DMS79 (cell line): ENCODE measurements at places on chromosomes 7 and 10.
A peak's percentile ranks its signal among the peaks of the same experiment; 100 is the strongest.

GRCh38 chr10:27383595-27384542 is 120.2 kb upstream of the RAB18 start:
- DNase-seq = no peak

GRCh38 chr10:73899423-73899822 is 11.5 kb upstream of the PLAU start:
- DNase-seq = no peak

GRCh38 chr10:92719991-92720830 is 30.5 kb downstream of the HHEX start:
- peak; percentile 94 for DNase-seq

DNA sequence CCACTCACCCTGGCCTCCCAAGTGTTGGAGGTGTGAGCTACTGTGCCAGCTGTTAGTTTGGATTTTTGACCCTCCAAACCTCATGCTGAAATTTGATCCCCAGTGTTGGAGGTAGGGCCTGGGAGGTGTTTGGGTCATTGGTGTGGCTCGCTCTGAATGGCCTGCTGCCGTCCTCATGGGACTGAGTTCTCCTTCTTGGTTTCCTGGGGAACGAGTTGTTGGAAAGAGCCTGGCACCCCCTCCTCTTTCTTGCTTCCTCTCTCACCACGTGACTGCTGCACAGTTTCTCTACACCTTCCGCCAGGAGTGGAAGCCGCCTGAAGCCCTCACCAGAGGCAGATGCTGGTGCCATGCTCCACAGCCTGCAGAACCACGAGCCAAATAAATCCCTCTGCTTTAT is 253.5 kb downstream of the PHTF2 start:
- DNase-seq = peak; percentile 7

GRCh38 chr7:95531605-95532219 is 46.0 kb downstream of the ASB4 start:
- no peak for DNase-seq

- DNase-seq = no peak
Measured at GRCh38 chr7:25583621-25584020, 355.3 kb upstream of the NPVF start.

DNA sequence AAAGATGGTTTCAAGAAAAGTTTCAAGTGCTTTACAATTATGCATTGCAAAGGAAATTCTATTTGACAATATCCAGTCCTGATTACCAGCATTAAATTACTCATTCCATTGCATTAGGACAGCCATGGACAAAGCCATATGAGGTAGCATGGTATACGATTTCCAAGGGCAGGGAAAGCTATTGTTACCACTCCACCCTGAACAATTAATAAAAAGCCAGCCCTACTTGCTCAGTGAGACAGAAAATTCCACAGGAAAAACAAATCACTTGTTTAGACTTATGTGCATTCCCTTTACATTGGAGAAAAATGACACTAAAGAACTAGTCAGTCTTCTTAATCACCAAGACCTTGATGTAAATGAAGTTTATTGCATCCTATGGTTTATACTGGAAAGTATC is 5.6 kb downstream of the CD36 start:
- no peak for DNase-seq

- peak; percentile 9 for DNase-seq
Measured at GRCh38 chr7:116588641-116589594, 64.1 kb downstream of the CAV1 start.

DNA sequence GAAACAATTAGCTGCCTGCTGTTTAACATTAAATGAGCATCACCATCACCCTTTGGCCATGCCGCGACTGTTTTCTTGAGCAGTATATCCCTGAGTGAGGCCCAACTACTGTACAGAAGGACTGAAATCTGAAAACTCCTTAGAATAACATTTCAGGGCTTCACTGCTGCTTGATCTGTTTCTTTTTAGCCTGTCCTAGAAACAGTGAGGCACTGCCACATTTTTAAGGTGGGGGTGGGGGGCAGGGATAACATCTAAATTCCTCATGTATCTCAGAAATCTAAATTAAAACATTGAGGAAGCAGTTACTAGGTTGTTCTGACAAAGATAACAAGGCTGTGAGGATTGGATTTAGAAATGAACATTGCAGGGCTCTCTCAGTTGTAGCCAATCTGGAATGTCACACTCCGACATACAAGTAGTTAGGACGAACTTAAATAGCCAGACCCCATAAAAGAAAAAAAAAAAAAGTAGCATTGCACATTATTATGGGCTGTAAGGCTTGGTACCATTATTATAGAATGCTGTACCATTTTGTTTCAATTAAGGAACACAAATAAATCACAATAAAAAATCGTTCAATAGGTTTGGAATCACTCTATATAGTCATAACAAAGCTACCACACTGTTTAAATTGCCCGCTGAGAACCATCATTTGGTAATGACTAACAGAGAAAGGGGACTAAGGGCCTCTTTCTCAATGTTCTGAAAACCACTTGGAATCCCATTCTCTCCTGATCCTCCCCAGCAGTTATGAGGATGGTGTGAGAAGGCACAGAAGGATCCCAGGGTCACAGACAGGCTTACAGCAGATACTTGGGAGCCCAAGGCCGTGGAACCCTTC is 256.1 kb downstream of the INHBA start:
- DNase-seq = no peak

- DNase-seq = no peak
Measured at GRCh38 chr10:88500656-88501055, 82.5 kb downstream of the RNLS start.

DNA sequence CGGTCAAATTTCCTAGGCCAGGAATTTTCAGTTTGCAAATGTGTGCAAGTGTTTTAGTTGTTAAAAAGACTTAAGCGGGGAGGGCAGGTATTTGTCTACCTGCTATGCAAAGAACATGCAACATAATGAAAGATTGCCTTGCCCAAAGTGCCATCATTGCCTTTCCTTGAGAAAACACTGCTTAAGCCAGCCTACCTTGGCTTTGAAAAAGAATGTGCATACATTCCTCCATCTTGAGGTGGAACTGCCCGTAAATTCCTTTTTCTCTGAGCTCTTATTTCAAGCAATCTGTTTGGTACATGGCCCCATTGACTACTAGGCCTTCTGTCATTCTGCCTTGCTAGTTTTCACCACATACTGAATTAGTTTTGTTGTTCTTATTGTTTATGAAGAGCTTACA is 29.3 kb downstream of the BZW2 start:
- DNase-seq = no peak

- peak; percentile 21 for DNase-seq
Measured at GRCh38 chr10:26697163-26697921, at the start of gene PDSS1. Gene PDSS1, plus strand, starts transcription at chr10:26697701. Its CDS starts 11 bp downstream, at chr10:26697712.

GRCh38 chr7:135253851-135254771 is 20.5 kb downstream of the STRA8 start:
- DNase-seq = peak; percentile 83

DNA sequence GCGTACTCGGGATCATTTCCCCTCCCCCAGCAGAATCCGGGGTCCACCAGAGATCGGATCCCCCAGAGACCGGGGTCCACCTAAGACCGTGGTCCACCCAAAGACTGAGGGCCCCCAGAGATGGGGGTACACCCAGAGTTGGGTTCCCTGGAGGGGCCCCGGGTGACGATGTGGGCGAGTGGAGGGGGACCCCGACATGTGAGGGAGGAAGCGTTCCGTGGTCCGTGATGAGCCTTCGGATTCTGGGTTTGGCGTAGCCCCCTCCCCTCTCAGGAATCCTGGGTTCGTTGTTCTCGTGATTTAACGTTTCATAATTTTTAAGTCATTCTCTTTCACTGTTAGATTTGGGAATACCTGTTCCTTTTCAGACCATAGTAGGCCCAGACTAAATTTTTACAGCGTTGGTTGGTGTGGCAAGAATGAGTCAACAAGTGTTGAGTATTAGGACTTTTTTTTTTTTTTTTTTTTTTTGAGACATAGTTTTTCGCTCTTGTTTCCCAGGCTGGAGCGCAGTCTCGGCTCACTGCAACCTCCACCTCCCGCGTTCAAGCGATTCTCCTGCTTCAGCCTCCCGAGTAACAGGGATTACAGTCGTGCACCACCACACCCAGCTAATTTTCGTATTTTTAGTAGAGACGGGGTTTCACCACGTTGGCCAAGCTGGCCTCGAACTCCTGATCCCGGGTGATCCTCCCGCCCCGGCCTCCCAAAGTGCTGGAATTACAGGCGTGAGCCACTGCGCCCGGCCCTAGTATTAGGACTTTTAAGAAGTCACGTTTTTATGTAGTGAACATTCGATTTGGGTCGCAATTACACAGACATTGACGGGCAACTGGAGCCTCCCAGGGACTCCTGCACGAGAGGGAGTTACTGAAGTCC is 672 bp downstream of the GTPBP4 start:
- no peak for DNase-seq

DNA sequence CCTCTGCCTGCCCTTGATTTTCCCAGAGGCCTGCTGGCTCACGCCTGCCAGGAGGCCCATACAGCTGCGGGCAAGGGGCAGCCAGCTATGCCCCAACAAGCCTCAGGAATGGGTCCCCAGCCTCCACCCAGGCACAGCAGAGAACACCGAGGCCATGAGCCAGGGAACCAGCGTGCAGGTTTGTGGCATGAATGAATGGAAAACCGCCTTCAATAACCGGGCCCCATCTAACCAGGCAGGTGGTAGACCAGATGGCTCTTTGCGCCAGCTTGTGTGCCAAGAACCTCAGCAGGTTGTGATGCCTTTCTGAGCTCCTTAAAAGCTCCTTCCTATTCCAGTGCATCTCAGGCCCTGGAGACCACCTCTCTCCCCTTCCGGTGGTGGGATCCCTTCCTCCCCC is 50.2 kb downstream of the ELFN1 start:
- peak; percentile 28 for DNase-seq

- no peak for DNase-seq
Measured at GRCh38 chr10:70715853-70716795, 43.8 kb downstream of the ADAMTS14 start.

GRCh38 chr7:3146571-3147226 is 103.0 kb upstream of the CARD11 start:
- no peak for DNase-seq

- DNase-seq = no peak
Measured at GRCh38 chr10:6778992-6779701, 199.1 kb upstream of the PRKCQ start.

DNA sequence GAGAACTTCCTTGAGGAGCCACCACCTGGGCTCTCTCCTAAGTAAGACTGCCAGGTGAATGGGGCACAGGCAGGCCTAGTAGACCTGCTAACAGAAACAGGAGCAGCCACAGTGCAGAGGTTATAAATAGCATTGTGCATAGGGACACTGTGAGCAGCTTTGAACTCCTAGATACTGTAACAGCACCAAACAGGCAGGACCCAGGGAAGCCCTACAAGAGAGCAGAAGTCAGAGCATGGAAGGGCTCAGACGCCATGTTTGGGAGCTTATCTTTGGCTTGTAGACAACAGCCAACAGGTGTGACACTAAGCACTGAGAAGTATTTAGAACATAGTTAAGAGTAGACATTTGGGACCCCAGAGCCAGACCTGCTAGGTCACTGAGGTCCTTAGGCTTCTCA is 14.5 kb downstream of the XRCC2 start:
- DNase-seq = no peak

DNA sequence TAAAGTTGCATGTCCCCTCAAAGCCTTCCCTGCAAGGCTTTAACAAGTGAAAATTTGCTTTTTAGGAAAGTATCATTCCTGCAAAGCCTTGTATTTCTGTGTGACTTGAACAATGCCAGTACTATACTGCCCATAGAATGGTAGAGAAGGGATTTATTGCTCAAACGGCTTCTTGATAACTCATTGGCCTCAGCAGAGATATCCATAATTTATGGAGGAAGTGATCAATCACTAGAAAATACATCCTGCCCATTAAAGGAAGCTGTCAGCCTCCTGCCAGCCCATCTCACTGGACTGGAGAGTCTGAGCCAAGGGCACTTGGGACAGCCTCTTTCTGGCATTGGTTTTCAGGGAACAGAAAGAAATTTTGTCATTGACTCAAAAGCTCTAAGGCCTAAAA is 152.6 kb downstream of the XPNPEP1 start:
- DNase-seq = no peak

- DNase-seq = no peak
Measured at GRCh38 chr7:64877714-64878610, 25.1 kb upstream of the ZNF273 start.

- DNase-seq = no peak
Measured at GRCh38 chr10:50990568-50991455, 83.5 kb upstream of the PRKG1 start.

DNA sequence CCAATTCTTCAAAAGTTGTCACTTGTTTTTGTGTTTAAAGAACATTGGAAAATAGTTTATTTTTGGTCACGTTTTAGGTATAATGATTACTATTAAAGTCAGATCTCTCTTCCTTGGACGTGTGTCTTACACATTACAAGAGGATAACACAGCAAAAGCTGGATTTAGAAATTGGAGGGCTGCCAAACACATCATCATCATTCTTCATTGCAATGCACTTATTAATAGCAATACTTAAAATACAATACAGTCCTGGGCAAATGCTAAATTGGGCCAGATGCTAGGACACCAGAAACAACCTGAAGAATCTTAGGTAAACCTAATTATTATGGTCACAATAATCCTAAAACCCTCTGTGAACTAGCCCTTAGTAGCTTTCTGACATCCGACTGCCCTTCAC is 303.6 kb downstream of the DGKB start:
- DNase-seq = no peak

GRCh38 chr10:25934621-25935139 is 651 bp downstream of the MYO3A start:
- DNase-seq = peak; percentile 25

GRCh38 chr7:17095931-17096330 is 202.5 kb upstream of the AHR start:
- DNase-seq = no peak

- DNase-seq = no peak
Measured at GRCh38 chr7:96707901-96708774, 1.5 kb downstream of the SEM1 start.

- DNase-seq = no peak
Measured at GRCh38 chr10:125294109-125294508, 133.7 kb upstream of the CTBP2 start.

DNA sequence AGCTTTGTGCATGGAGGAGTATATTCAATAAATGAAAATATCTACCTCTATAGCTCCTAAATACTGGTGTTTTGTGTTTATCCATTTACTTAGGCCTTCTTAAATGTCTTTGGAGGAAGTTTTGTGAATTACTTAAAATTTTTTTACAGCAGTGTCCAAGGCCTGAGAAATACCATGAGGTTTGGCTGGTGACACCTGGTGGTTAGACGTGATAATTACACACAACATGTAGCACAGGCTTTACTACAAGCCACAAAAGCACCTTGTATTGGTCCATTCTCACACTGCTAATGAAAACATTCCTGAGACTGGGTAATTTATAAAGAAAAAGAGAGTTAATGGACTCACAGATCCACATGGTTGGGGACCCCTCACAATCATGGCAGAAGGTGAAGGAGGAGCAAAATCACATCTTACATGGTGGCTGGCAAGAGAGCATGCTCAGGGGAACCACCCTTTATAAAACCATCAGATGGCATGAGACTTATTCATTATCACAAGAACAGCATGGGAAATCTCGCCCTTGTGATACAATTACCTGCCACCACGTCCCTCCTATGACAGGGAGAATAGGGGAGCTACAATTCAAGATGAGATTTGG is 20.6 kb downstream of the HYAL4 start:
- DNase-seq = no peak

DNA sequence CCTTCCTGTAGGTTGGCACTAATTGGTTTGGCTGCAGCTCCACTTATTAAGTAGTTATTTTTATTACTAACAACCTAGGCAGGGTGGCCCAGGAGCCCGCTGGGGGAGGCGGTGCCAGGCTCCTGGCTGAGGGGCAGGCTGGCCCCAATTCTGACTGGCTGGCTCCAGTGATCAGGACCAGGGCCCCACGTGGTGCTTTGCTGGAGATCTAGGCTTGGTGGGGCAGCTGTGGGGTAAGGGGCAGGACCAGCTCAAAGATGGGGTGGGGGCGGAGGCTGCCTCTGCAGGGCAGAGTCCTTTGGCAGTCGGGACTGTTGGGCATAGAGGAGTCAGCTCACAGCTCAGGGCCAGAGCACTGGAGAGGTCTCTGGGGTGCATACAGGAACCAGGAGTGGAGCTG is 2.4 kb downstream of the ASL start:
- no peak for DNase-seq
